ENCODE measurements at places on chromosomes 4 and X. TPM values are rescaled to one million over a fixed set of nuclear protein-coding genes. Genes with fewer than 3 reads are reported as not detected.

Gene HS3ST1
- 4.2 TPM for total RNA-seq

Gene LIMCH1
- total RNA-seq = 29.4 TPM

Gene SOD3
- 79.5 TPM for total RNA-seq

Gene RIBC1
- 0.38 TPM for total RNA-seq

Gene NPY1R
- total RNA-seq = 41.1 TPM

Gene ZNF157
- total RNA-seq = not detected

Gene CD40LG
- total RNA-seq = not detected

- DNase-seq = no peak
Observed at GRCh38 chrX:43500246-43500645, 155.9 kb upstream of the MAOA start.

DNA sequence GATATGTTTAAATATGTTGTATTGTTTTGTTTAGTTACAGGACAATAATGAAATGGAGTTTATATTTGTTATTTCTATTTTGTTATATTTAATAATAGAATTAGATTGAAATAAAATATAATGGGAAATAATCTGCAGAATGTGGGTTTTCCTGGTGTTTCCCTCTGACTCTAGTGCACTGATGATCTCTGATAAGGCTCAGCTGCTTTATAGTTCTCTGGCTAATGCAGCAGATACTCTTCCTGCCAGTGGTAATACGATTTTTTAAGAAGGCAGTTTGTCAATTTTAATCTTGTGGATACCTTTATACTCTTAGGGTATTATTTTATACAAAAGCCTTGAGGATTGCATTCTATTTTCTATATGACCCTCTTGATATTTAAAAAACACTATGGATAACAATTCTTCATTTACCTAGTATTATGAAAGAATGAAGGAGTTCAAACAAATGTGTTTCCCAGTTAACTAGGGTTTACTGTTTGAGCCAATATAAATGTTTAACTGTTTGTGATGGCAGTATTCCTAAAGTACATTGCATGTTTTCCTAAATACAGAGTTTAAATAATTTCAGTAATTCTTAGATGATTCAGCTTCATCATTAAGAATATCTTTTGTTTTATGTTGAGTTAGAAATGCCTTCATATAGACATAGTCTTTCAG, 26.9 kb downstream of the NUDT6 start:
- no peak for DNase-seq

- no peak for DNase-seq
Observed at GRCh38 chrX:105872941-105873340, 50.6 kb downstream of the NRK start.

GRCh38 chr4:103626296-103626695, 93.5 kb downstream of the TACR3 start:
- DNase-seq = no peak

DNA sequence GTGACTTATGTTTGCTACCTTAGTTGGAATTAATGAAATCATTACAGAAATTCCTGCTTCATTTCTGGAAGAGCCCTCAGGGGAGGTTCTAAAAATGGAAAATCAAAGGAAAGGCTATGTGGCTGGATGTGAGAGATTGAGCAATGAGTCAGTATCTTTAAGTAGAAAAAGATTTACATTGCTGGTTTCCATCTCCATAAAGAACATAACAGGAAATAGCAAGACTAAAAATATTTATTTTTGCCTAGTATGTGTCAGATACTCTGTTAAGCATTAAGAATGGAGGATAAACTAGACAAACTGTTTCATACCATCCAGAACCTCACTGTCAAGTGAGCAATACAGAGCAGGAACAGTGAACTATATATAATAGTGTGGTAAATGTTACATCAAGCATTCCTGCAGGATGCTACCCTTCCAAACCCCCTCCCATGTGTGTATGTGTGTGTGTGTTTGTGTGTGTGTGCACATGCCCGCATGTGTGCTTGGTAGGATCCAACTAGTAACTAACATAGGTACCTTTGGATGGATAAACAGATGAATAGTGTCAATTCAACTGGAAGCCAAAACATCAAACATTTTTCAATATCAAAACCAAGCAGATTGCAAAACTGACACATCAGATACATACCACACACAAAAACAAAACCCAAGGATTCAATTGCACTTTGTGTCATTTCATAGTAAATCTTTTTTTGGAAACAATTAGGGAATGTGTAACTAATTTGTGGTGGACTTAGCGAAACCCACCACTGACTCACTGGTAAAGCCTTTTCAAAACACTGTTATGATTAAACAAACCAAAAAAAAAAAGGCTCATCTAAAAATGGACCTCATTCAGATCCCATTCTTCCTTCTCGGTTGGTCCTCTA, 223.4 kb downstream of the SHROOM3 start:
- DNase-seq = no peak

GRCh38 chr4:145177906-145178538, 2.4 kb downstream of the OTUD4 start:
- DNase-seq = no peak

DNA sequence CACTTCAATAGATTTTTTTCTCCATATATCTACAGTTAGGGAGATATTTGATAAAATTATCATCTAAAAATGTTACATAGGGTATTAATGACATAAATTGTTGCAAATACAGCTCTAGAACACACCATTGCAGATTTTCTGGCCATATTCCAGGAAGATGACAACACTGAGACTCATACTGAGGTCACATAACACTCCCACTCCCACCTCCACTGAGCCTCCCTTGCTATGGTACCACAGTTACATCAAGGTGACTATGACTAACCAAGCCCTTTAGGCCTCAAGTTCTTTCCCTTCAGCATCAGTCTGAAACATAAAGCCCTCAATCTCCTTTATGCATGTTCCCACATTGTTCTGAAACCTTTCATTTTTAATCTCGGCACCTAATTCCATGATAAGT, 932.0 kb upstream of the IGFBP7 start:
- DNase-seq = no peak

DNA sequence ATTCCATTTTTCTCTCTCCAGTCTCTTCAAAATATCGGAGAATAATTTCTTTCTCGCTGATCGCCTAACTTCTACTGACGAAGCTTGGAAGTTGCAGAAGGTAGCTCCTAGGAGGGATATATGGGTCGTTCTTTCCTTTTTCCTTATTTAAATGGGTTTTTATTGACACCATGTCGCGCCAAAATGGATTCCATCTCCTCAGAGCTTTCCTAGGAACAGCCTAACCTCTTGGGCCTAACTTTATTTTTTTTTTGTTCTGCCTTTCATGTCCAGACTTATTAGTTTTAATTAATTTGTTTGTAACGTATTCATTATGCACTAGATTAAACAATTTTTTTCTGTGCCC, 359.4 kb upstream of the ZCCHC13 start:
- DNase-seq = no peak

DNA sequence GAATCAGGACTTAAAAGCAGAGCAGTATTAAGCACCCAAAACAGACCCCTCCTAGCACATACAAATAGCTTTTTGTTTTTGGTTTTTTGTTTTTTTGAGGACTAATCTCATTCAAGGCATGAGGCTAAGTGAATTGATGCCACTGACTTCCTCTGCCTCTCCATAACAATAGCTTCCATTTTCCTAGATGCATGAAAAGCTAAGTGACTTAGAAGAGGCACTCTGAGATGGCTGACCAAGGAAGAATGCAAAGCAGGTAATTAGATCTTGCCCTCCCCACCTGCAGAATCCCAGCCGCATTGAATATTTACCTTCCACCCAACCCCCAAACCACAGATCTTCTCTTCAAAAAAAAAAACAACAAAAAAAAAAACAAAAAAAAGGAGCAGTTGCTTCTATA, 7.4 kb upstream of the KDR start:
- no peak for DNase-seq

GRCh38 chr4:25452081-25452480, 75.0 kb downstream of the ANAPC4 start:
- DNase-seq = no peak

- no peak for DNase-seq
Observed at GRCh38 chrX:3317191-3317718, 29.2 kb downstream of the MXRA5 start.

DNA sequence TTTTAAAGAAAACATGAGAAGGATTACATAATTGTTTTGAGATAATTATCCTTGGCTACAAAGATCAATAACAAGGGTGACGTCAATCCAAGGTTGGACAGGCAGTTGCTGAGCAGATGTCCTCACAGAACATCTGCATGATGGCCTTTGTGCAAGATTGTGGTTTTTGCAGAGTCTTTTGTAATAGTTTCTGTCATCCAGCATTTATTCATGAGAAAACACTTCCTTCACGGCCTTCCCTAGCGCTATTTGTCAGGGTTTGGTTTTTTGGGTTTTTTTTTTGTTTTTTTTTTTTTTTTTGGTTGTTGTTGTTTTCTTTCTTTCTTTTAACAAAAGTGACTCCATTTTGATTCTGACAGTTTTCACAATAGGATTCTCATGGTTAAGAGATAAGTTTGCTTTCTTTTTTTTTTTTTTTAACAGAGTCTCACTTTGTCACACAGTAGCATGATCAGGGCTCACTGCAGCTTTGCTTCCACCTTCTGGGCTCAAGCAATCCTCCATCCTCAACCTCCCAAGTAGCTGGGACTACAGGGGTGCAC, 31.5 kb upstream of the ELF2 start:
- no peak for DNase-seq

- no peak for DNase-seq
Observed at GRCh38 chr4:149997881-149998421, 80.3 kb upstream of the DCLK2 start.

DNA sequence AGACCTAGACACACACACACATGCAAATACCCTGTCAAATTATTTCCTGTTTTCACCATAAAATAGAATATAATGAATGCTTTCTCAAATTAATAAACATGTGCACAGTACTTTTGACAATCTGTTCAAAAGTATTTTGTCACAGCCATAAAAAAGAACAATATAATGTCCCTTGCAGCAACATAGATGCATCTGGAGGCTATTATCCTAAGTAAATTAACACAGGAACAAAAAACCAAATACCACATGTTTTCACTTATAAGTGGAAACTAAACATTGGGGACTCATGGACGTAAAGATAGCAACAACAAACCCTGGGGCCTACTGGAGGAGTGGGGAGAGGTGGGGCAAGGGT, 15.5 kb downstream of the RAB40A start:
- DNase-seq = no peak

- DNase-seq = no peak
Observed at GRCh38 chrX:131068945-131069719, 11.0 kb downstream of the ARHGAP36 start.

GRCh38 chr4:169219440-169219839, 51.3 kb downstream of the SH3RF1 start:
- DNase-seq = no peak

DNA sequence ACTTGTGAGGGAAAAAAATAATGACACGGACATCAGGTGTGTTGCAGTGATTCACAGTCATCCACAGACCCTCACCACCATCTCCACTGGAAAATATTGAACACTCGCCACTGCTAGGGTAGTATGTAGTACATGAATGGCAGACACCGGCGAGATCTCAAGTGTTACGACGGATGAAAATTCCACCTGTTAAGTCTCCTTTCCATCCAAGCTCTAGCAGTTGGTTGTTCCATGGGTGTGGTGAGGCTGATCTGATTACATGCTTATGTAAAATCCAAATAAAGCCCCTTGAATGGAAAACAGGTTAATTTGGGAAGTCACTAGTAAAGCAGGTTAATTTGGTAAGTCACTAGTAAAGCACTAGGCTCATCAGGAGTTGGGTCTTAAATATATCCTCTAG, 1.1 kb upstream of the ARMCX4 start:
- DNase-seq = no peak

GRCh38 chr4:73732759-73733431, 7.5 kb upstream of the CXCL8 start:
- DNase-seq = no peak

DNA sequence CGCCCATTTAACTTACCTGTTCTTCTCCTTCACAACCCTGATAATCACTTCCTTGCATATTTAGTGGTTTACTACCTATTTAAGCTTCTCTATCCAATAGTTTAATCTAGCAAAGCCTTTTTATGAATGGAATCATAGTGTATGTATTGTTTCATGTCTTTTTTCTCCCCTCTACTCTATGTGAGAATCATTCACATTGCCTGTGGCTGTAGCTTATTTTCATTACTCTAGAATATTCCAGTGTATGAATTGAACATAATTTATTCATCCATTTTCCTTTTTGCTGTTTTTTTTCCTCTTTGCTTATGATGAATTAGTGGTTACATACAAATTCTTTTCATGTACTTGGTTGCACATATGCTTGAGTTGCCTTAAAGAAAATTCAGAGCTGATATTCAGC, 490 bp upstream of the ADH4 start:
- DNase-seq = no peak

DNA sequence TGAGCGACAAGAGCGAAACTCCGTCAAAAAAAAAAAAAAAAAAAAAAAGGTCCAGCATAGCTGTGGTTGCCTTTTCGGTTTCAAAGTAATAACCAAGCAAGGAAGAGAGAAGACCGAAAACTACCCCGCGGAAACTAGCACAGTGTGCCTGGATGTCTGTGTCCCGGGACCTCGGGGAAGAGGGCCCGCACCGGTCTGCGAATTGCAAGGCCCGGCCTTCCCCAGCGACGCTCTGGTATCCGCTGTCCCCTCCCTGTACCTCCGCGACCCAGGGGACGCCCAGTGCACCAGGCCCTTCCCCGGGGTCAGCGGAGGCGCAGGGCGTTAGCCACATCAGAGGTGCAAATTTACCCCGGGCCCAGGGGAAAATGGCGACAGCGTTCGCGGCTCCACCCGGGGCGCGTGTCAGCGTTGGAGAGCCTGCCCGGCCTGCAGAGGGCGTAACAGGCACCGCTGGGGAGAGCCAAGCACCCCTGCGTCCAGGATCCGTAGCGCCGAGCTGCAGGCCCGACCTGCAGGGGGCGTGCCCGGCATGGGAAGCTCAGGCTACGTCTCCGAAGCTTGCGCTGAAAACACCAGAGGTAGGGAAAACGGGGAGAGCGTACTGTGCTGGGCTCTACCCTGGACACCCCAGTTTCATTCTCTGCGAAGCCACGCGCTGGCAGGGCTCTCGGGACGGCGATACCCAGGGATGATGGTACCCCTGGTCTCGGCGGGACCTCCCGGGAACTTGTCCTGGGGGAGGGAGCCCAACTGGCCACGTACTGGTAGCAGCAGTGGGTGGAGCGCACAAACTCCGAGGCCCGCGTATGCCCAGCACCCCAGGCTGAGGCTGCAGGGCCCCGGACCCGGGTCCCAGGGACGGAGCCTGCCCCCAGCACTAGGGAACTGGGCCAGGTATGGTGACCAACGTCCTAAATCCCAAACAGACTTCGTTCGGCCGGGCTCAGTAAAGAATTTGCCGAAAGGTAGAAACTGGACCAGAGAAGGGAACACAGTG, 16.2 kb downstream of the NKX6-1 start:
- DNase-seq = no peak

DNA sequence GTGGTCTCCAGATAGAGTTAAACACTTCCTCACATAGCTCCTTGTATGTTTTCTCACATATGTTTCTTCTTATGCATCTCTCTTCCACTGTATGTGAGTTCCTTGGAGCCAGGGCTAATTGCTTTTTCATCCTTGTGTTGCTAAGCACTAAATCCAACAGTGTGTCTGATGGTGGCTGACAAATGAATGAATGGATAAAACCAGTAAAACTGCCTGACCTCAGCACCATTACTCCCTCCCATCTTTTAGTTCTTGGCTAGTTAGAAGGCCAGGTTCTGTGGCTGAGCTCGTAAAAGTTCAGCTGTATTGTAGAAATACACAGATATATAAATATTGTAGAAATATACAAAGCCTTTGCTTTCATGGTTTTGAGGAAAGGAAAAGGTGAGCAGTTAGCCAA, 50.4 kb downstream of the ARX start:
- DNase-seq = no peak

- DNase-seq = no peak
Observed at GRCh38 chr4:12615822-12616221, 868.3 kb downstream of the RAB28 start.
